ENCODE measurements at places on chromosomes 6 and 20.

DNA sequence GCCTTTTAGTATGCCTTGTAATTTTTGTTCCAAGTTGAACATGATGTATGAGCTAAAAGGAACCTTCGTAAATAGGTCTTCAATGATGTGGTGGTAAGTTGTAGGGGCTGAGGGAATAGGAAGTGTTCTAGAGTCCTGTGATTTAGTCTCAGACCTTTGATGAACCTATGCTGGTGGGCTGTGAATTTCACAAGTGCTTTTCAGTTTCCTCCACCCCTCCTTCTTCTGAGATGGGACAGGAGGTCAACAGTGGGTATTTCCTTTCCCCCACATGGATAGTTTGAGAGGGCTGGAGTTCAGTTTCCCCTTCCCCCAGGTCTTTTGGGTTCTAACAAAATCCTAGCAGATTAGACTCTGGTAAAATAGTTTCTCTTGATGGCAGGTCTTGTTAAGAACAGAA lies 121.0 kb upstream of the ATXN1 start:
- DNase-seq, result no peak

DNA sequence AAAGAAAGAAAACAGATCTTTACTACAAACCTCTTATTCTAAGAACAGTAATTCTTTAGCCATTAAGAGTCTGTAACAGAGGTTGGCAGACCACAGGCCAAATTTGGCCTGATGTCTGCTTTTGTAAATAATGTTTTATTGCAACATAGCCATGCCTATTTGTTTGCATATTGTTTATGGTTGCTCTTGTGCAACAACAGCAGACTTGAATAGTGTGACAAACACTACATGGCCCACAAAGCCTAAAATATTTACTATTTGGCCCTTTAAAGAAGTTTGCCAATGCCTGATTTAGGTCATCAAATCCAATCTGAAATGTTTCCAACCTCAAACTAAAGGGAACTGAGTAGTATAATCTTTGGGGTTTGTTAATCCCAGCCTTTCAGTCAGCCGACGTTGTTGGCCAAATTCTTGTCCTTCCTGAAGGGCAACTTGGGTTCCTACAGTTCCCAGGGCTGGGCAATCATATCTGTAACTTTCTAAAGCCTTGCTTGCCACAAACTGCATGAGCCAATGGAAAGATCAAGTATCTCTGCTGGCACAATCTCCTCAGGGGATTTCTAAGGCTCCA lies 33.9 kb upstream of the TBC1D20 start:
- no peak for DNase-seq

- no peak for DNase-seq
Measured at GRCh38 chr20:38545771-38546170, 35.2 kb upstream of the ADIG start.

DNA sequence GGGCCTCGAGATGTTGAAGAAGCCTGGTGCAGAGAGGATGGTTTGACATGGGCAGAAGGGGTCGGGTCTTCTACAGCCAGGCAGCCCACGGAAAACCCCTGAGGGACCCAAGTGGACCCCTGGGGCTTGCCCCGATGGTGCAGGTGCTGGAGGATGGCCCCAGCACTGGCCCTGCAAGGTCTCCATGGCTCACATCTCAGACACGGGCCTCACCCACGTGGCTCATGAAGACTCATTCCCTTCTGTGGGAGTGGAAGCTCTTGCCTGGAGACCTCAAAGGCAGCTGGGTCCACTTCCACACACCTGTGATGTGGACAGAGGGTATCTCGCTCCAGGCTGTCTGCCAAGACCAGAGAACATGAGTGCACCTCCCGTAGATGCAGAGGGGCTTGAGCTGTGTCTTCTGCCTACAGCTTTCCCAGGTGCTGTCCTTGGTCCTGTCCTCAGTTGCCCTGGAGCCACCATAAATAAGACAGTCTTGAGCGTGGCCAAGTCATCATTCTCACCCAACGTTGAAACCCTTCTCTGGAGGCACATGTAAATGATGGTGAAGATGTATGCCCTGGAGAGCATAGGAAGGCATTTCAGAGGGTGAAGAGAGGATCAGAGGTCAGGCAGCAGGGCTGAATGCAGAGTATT lies 108.0 kb downstream of the SYNDIG1 start:
- no peak for DNase-seq

DNA sequence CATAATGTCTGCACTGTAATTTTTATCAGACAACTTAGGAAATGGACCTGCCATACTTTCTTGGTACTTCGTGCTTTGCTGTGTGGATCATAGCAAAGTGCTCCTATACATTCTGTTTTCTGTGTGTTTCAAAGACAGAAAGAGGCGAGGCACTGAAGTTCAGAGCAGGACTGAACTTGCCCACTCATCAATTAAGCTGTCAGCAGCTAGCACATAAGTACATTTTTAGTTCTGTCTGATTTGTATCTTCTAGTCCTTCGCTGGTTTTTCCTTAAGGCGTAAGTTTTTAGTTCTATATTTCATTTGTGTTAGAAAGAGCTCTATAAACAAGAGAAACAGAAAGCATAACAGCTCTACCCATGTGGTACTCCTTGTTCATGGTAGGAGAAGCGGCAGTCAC lies 42.1 kb downstream of the MAP3K4 start:
- DNase-seq, result no peak

DNA sequence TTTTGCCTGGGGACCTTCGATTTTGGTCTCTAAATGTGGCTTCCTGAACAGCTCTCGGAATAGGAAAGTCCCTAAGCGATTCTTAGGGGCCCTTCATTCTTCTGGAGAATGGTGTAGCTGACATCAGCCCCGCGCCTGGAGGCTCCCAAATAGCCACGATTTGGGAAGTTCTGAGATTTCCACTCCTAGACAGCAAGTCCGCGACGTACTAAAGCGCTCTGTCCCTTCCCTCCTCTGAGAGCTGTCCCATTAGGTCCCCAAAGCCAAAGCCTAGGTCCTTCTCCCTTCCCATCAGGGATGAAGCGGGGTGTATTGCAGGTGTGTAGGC lies 756 bp downstream of the MOXD1 start:
- no peak for DNase-seq

DNA sequence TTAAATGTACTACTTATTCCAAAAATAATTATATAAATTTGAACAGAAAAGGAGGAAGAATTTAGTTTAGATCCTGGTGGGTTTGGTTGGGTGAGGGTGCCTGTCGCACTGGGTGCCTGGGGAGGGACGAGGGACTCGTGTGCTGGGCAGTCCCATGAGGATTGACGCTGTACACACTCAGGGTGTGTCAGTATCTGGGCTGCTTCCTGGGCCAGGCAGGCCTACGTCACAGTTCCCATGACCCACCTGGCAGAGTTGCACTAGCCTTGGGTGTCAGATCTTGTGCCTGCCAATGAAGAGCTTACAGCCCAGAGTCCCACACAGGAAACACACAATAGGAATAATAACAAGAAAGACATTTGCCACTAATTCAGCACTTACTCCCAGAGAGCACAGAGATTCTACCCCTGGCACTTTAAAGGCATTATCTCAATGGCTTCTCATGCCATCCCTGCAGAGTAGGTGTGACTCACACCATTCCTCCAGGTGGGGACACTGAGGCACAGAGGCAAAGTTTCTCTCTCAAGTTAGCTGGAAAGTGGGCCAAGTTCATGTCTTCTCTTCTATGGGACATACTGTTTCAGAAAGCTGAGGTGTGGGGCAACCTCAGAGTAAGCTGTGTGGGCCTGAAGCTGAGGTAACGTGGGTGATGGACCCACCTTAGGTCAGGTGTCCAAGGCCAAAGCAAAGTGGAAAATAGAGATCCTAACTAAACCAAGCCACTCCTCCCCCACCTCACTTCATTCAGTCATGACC lies 1.3 kb upstream of the SDCBP2 start:
- DNase-seq, result peak; percentile 35

GRCh38 chr6:81814370-81815076 lies 62.0 kb upstream of the TENT5A start:
- DNase-seq, result no peak

DNA sequence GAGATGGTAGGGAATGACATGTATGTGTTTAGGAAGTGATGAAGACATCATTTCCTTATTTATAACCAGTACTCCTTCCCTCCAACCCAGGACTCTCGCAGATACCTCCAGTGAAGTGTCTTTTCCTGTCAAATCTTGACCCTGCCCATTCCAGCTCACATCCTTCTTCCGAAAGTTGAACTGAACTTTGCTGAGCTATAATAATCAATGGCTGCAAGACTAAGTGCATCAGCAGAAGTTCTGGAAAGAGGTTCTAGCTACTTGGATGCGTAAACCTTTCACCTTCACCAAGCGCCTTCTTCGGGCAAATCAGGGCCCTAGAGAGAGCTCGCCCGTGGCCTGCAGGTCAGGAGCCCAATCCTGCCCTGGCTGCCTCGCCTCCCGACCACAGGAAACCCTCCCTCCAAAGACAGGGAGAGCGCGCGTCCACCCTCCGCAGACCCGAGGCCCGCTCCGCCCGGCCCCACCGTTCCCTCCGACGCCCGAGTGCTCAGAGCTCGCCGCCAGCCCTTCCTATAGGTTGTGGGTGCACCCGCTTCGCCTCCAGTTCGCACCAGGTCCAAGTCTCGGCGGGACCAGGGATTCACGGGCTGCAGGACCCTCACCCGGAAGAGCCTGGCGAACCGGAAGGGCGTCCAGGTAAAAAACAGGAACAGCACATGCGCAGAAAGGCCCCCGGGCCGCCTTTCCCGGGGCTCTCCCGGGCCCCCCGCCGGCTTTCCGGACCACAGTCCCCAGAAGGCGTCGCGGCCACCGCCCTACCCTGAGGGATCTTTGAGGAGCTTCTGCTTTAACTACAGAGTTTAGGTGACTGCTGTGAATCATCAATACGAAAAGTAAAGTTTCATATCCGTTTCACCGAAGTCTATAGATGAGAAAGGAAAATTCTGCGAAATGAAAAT lies at the start of gene ZNF334:
Gene ZNF334, minus strand, starts transcription at position 617 of the 902 bp plus-strand sequence. CDS start 1,457 bp downstream, outside the sequence.
- DNase-seq, result peak; percentile 69

GRCh38 chr6:7249391-7249790 lies 63.6 kb downstream of the SSR1 start:
- no peak for DNase-seq

DNA sequence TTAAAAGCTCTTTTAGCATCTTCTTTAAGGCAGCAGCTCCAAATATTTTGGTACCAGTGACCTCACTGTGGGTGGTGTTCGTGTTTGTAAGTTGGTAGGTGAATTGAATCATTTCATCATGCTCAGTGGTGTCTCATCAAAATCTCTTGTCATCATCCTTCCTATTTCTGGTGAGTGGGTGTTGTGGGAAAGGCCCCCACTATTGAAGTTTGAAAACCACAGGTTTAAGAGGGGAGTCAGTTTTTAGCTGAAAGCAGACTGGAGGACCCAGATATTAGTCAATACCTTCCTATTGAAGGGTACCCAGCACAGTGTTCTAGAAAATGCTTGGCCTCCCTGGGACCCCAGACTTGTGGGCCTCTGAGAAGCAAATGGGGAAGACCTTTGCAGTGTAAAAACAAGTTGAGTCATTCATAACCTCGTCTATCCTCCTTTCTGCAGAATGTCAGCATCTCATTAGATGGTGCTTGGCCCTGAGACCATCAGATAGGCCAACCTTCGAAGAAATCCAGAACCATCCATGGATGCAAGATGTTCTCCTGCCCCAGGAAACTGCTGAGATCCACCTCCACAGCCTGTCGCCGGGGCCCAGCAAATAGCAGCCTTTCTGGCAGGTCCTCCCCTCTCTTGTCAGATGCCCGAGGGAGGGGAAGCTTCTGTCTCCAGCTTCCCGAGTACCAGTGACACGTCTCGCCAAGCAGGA lies 3.7 kb downstream of the PIM1 start:
- DNase-seq, result peak; percentile 65

GRCh38 chr6:106446287-106446885 lies 85.9 kb downstream of the CRYBG1 start:
- no peak for DNase-seq

- no peak for DNase-seq
Measured at GRCh38 chr6:160278311-160278710, 19.7 kb upstream of the SLC22A2 start.

- DNase-seq, result no peak
Measured at GRCh38 chr6:69343851-69344250, 453.0 kb downstream of the LMBRD1 start.

- no peak for DNase-seq
Measured at GRCh38 chr20:38207621-38208020, 42.6 kb upstream of the TGM2 start.

DNA sequence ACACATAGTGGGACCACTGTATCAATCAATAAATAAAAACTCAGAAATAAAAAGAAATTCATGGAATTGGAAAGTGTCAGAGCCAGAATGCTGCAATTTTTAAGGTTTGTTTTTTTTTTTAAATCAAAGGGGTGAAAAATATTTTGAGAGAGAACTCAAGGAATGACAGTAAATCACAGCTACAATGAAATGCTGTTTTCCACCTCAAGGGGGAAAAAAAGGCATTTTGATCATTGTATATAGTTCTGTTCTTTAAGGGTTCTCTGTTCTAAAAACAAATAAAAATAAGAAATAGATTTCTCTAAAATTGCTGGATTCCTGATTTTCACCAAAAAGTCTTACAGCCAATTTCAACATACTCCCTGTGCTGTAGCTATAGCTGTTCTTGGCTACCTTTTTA lies 24.5 kb downstream of the FAXC start:
- DNase-seq, result no peak

- DNase-seq, result no peak
Measured at GRCh38 chr6:105292689-105293339, 110.1 kb downstream of the PREP start.

GRCh38 chr6:96626759-96627364 lies 63.9 kb downstream of the FHL5 start:
- no peak for DNase-seq

GRCh38 chr20:36162272-36162966 lies 7.9 kb downstream of the EPB41L1 start:
- DNase-seq, result no peak

DNA sequence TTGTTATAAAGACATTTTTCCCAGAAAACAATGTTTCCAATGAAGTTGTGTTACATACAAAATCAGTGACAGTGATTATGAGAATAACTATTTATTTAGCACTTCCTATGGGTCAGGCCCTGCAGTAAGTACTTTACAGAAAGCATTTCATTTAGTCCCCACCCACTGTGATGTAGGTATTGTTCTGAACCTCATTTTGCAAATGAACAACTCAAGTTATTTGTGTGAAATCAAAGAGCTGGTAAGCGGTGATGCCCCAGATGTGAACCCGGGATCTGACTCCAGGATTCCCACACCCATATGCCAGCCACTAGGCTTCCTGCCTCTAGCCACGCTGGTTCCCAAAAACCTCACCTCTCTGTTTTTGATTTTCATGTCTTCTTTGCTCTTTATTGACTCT lies 30.9 kb downstream of the FAXC start:
- no peak for DNase-seq

GRCh38 chr20:5154543-5154925 lies 27.7 kb downstream of the CDS2 start:
- no peak for DNase-seq

DNA sequence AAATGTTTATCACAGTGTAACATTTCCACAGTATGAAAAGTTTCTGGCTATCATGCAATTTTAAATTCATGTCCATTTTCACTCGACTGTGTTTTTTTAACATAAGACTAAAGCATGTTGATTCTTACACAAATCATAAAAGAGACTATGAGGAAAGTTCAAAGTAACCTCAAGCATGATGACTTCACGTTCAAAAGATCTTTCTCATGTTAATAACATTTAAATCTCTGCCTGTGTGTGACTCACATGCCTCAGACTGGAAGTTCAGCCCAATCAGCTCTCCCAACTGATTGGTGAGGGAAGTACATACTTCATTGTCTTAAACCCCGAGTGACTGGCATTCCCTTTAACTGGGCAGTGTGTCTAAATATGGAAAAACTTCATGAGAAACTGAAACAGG lies 37.4 kb downstream of the ATXN1 start:
- DNase-seq, result no peak

GRCh38 chr6:166587631-166588413 lies 1.3 kb upstream of the RAMACL start:
- DNase-seq, result no peak

Data from stimulated activated CD4-positive, alpha-beta T cell treated with anti-CD3 and anti-CD28 coated beads, Interleukin-2, amount 100 ng/mL, for 24 hours (primary cell).